ENCODE measurements at places on chromosomes 2 and 18.

DNA sequence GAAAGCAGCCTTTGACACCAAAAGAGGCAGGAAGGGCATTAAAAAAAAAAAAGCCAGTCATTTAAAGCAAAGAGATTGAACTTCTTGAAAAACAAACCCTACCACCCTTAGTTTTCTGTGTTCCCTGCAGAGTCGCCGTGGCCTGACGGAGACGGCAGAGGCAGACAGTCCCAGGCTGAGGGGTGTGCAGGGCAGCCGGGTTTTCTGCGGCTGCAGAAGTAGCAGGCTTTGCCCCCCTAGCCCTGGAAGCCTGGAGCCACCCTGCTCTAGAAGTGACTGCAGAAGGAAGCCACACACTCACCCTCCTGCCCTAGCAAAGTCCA, 2.8 kb downstream of the INPP5D start:
- DNase-seq = no peak

GRCh38 chr2:18950361-18950851, 361.0 kb upstream of the NT5C1B start:
- no peak for DNase-seq

DNA sequence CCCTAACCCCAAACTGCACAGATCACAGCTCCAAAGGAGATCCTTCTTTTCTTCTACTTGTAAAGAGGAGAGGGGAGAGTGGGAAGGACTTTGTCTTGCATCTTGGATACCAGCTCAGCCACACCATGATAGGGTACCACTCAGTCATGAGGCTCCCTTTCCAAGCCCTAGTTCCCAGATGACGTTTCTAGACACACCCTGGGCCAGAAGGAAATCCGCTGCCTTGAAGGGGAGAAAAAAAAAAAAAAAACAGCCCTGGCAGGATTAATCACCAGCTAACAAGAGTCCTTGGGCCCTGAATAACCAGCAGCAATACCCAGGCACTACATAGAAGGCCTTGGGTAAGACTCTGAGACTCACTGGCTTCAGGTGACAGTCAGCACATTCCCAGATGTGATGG, 36.9 kb downstream of the ST8SIA3 start:
- DNase-seq = no peak

- DNase-seq = no peak
These were observed 288.4 kb downstream of the ASXL3 start for GRCh38 chr18:33866386-33866785.

GRCh38 chr2:220894069-220894468, 678.0 kb downstream of the EPHA4 start:
- no peak for DNase-seq

Measured in activated T-cell treated with anti-CD3 and anti-CD28 coated beads, Interleukin-2, amount 50 U/mL, for 48 hours (primary cell).